Foreskin keratinocyte (primary cell): ENCODE measurements at places on chromosomes 3 and 15. TPM values are rescaled to one million over a fixed set of nuclear protein-coding genes. Genes with fewer than 3 reads are reported as not detected.

DNA sequence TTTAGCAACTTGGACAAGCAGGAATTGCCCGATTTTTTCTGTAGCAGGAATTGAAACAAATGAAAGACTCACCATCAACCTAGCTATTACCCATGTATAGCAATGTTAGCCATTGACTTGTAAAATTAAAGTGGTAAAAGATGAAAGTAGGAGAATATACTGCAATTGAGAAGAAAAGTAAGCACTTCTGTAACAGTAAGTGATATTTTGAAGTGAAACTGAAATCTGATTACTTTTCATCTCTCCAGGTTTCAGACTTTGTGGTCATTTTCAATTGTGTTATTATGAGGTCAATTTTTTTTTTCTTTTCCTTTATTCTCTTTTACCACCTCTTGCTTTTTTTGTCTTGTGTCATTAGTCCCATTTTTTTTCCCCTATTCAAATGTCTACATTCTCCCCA lies 1078.2 kb downstream of the ZPLD1 start:
- no peak for DNase-seq

- DNase-seq, result no peak
Observed at GRCh38 chr15:100669260-100669659, 66.9 kb downstream of the ASB7 start.

GRCh38 chr3:135516143-135516542 lies 449.4 kb upstream of the PPP2R3A start:
- DNase-seq, result peak; percentile 7

The PATL2 gene
- total RNA-seq, result 0.21 and 0.37 TPM in 2 replicates

The KLHDC8B gene
- total RNA-seq, result 11.7 and 14.9 TPM in 2 replicates

The FOXB1 gene
- total RNA-seq, result not detected in 2 replicates

DNA sequence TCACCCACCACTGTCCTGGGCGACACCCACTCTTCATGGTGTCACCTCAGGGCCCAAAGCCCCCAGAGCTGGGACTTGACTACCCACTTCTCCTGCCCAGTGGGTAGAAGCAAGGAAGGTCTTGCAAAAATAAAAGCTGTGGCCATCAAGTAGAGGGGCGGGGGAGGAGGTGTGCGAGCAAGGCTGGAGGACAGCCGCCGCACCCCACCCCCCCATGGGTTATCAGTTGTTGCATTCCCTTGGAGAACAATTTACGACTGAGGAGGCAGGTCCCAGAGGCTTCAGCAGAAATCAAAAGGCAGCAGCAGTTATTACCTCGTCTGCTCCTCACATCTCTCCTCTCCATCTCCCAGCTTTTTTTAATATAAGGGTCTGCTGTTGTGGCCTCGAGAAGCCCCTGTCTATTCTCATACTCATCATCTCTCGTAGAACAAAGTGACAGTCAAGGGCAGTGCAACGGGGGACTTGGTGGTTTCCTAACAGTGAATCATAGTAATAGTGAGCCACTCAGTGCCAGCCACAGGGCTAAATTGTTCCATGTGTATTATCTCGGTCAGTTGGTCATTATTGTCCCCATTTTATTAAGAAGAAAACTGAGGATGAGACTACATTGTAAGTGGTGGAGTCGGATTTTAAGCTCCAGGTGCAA lies 116.4 kb downstream of the PDCD6IP start:
- DNase-seq, result no peak

DNA sequence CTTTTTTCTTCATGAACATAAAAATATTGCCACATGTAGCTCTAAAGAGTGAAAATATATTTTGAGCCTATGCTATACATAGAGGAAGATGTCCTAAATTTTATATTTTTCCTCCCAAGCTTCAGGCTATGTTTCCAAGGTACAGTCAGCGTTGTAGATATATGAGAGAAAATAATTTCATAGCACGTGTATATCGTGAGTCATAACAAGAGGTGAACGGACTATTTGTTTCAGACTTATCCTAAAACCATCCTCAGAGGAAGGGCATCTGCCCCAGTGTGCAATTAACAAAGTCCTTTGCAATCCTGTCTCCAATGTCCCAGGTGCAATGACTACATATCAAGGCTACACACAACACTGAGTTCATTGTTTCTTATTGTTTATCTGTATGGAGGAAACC lies 177.3 kb upstream of the ARRDC4 start:
- peak; percentile 59 for DNase-seq

DNA sequence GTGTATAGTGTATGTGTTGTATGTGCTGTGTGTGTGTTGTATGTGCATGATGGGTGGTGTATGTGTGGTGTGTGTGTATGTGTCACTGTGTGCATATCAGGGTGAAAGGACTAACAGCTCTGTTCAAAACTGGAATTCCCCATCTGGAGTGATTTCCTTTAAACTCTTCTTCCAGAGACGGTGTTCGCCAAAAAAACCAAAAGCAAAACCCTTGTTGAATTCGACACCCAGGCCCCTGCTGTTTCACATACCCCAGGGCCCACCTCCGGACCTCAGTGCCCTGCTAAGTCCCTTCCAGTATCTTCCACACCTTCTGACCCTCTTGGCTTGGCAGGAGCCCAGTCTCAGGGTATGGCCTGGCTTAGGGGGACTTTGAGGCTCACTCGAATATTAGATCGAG lies 44.9 kb upstream of the SEC13 start:
- no peak for DNase-seq

GRCh38 chr3:49877716-49878115 lies 8.0 kb upstream of the CAMKV start:
- no peak for DNase-seq

The ZDHHC23 gene
- 1.7 and 1.9 TPM in 2 replicates for total RNA-seq

DNA sequence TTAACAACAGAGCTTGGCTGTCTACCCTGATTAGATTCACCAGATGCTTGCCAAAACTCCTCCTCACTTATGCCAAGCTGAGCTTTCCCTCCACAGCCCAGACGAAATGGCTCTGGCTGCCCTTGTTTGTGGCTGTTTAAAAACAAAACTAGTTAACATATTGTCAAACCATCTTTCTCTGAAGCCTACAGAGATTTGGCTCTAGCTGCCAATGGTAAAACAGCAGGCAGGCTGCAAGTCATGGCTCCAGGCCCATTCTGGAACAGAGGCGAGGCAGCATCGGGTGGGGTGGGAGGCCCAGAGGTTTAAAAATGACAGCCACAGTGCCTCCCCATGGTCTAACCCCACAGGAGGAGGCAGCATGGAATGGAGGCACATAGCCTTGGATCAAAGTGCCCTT lies 75.9 kb downstream of the SCN5A start:
- no peak for DNase-seq
